ENCODE measurements at places on chromosomes 3 and 15.

DNA sequence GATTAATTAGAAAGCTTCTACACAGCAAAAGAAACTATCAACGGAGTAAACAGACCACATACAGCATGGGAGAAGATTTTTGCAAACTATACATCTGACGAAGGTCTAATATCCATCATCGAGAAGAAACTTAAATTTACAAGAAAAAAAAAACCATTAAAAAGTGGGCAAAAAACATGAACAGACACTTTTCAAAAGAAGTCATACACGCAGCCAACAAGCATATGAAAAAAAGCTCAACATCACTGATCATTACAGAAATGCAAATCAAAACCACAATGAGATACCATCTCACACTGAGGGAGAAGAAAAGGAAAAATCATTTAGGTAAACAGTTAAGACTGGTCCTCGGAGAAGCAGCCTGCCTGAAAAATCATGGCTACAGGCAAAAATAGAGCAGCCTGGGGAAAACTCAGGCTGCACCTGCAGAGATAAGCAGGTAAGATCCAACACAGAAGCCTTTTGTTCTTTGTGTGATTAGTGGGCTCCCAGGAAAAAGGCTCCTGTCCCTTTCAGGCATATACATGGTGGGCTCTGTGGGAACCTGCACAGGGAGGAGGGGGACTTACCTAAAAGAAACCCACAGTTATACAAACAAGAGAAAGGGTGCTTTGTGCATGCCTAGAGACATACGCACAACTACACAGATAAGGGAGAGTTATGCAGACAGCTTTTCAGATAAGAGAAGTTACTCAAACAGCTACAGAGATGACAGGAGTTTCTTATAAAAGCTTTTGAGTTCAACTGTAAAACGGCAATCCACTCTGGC is 49.3 kb downstream of the C3orf70 start:
- DNase-seq = no peak

GRCh38 chr15:36495456-36495991 is 83.9 kb upstream of the CDIN1 start:
- no peak for DNase-seq

- no peak for DNase-seq
Measured at GRCh38 chr3:33317963-33318709, 40.9 kb downstream of the FBXL2 start.

- no peak for DNase-seq
Measured at GRCh38 chr15:99467853-99468464, 97.8 kb upstream of the MEF2A start.

- no peak for DNase-seq
Measured at GRCh38 chr3:145849115-145849514, 311.9 kb downstream of the PLOD2 start.

DNA sequence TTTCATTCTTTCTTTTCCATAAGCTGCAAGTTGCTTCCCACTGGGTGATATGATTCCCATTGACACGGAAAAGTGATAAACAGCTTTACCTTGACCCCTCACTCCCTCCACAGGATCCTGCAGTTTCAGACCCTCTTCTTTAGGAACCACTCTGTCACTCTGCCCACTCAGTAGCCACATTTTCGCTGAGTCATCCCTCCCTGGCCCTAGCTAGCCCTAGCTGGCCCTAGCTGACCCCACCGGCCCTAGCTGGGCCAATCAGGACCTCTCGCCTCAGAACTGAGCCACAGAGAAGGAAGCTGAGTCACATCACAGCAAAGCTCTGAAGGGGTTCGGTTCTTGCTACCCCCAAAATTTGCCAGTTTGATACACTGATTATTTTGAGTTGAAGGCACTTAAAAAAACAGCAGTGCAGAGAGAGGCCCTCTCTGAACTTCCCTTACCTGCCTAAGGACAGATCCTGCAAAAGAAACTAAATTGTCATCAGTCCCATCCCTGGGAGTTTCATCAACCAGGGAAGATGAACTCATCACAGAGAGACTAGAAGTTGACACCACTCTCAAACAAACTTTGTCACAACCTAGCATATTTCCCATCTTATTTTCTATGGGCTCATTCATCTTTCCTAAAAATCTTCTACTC is 233.5 kb upstream of the PROK2 start:
- DNase-seq = no peak

GRCh38 chr3:73572368-73572767 is 52.4 kb downstream of the PDZRN3 start:
- no peak for DNase-seq

DNA sequence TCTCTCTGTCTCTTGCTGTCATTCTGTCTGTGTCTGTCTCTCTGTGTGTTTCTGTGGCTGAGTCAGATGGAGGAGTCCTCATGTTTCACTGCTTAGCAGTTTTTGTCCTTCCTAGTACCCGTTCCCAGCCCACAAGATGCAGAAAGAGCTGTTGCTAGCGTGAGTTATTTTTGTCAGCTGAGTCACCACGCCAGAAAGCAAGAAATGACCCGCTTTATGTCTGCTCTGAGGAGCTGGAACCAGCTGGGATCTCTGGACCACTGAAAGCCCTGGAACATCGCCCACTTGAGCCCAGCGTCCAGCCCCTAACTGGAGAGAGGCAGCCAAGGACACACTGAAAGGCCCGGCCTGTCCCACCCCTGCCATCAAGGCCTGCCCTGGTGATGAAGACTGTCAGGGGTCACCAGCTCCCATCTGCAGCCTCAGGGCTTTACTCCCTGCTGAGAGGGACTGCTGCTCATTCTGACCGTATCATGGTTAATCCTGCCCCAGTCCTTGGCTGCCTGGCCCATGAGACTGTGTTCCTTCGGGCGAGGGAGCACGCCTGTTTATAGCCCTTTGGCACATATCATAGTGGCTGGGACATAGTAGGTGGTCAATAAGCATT is 101.7 kb upstream of the TPM1 start:
- DNase-seq = no peak

DNA sequence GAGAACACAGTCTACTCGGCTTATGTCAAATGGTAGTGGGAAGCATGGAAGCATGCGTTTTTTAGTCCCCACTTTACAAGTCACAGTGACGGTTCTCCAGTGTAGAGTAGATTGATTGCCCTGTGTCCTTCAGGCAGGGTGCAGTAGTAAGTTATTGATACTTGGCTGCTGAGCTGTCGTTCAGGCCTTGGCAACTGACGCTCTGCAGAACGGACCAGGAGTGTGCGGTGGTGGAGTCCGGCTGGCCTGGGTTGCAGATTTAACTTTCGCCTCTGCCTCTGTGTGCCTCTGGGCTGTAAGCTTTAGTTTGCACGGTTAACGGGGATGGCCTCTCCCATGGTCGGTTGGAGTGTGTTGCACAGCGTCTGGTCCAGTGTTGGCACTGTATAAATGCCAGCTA is 58.6 kb downstream of the IGF1R start:
- no peak for DNase-seq

- no peak for DNase-seq
Measured at GRCh38 chr15:66821307-66821706, 119.3 kb downstream of the SMAD6 start.

- DNase-seq = no peak
Measured at GRCh38 chr3:71484047-71484446, 99.5 kb downstream of the FOXP1 start.

GRCh38 chr3:175149675-175150074 is 290.5 kb downstream of the NAALADL2 start:
- DNase-seq = peak; percentile 98

DNA sequence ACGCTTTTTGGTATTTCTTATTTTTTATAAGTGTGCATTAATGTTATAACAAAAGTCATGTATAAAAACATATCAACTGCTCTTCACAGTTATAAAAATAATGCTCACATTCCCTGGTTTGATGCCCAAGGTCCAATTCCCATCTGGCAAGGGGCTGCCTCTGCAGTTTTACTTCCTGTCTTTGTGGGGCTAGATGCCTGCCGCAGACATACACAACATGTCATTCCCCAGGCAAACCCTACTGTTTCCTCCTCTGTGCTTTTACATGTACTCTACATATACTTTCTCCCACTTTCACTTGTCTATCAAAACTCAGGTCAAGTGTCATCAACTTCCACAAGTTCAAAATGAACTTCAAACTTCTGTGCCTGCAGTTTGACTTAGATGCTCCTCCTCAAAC is 60.5 kb upstream of the ETV5 start:
- no peak for DNase-seq

- no peak for DNase-seq
Measured at GRCh38 chr3:102037791-102038190, 188.5 kb downstream of the NFKBIZ start.

GRCh38 chr3:192855434-192855833 is 62.2 kb downstream of the MB21D2 start:
- DNase-seq = no peak

- DNase-seq = no peak
Measured at GRCh38 chr15:39427705-39428104, 153.2 kb upstream of the THBS1 start.

- DNase-seq = no peak
Measured at GRCh38 chr3:40741729-40742128, 217.0 kb downstream of the ZNF621 start.

DNA sequence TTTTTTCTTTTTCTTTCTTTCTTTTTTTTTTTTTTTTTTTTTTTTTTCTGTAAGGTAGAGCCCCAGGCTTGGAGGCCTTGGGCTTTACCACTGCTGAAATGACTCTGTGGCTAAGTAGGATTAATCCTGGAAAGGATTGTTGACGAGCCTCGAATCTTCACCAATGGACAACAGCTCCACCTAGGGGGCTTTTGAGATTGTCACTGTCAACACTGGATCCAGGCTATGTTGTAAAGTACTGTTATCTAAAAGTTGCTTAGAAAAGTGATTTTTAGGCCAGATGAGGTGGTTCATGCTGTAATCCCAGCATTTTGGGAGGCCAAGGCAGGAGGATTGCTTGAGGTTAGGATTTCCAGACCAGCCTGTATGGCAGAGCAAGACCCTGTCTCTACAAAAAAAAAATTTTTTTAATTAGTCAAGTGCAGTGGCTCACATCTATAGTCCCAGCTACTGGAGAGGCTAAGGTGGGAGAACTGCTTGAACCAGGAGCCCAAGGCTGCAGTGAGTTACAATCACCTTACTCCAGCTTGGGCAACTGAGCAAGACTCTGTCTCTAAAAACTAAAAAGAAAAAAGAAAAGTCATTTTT is 41.6 kb downstream of the KLHL18 start:
- no peak for DNase-seq

GRCh38 chr3:13746385-13746784 is 133.5 kb downstream of the WNT7A start:
- no peak for DNase-seq
